ENCODE measurements at places on chromosomes 7 and 10.

GRCh38 chr10:68284062-68285001 lies 47.5 kb upstream of the HNRNPH3 start:
- DNase-seq = no peak

GRCh38 chr10:121322046-121322445 lies 276.2 kb downstream of the FGFR2 start:
- DNase-seq = no peak

- DNase-seq = no peak
These were observed 31.1 kb downstream of the NOD1 start for GRCh38 chr7:30447466-30447865.

DNA sequence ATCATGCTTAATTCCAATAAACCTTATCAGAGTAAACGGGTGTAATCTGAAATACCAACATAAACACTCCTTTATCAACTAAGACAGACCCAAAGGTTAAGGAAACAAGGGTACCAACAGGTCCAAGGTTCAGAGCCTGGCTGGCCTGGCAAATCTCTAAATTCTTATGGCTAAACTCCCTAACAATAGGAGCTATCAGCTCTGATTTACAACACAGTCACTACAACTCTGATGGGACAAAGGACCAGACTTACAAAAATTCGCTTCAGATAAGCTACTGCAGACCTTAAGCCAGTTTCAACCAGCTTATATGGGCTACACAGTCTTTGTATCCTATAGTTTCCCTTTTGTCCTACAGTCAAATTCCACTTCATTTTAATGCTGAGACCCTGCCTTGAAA lies 381.9 kb downstream of the ZWINT start:
- no peak for DNase-seq

DNA sequence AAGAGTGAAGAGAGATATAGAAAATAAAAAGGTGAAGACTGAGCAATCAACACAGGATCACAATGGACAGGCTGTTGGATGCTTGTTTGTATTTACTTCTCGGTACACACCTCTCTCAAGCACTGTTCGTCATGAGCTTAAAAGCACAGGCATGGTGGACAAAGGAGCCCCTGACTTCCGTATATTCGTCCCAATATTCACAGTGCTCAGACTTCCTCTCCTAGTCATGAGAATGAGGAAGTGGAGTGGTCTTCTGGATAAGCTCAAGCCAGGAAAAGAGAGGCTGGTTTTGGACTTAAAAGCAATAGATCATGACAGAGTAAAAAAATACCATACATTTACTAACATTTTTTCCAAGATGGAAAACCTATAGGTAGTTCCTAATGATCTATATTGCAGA lies 172.5 kb downstream of the SORCS1 start:
- DNase-seq = no peak

DNA sequence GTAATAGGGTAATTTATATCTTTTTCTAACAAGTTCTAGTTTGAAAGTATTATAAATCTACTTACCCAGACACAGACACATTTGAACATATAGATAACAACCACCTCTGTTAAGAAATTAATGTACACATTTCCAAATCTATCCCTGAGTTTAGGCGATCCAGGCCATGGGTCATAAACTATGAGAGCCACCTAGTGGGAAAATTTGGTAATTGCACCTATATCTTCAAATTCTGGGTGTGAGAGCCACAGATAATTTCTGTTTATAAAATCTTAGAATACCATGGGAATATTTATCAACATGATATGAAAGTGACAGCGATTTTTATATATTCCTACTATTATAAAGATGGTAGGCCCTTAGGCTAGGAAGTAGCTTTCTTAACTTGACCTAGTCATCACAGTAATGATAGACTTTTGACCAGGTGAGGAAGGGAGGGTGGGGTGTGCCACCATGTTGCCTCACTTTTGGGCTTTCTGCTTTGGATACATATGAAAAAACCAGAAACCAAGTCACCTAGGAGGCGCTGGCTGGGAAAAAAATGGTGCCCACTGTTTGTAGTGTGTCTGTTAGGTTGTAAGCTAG lies 8.0 kb upstream of the EPHA1 start:
- DNase-seq = no peak

DNA sequence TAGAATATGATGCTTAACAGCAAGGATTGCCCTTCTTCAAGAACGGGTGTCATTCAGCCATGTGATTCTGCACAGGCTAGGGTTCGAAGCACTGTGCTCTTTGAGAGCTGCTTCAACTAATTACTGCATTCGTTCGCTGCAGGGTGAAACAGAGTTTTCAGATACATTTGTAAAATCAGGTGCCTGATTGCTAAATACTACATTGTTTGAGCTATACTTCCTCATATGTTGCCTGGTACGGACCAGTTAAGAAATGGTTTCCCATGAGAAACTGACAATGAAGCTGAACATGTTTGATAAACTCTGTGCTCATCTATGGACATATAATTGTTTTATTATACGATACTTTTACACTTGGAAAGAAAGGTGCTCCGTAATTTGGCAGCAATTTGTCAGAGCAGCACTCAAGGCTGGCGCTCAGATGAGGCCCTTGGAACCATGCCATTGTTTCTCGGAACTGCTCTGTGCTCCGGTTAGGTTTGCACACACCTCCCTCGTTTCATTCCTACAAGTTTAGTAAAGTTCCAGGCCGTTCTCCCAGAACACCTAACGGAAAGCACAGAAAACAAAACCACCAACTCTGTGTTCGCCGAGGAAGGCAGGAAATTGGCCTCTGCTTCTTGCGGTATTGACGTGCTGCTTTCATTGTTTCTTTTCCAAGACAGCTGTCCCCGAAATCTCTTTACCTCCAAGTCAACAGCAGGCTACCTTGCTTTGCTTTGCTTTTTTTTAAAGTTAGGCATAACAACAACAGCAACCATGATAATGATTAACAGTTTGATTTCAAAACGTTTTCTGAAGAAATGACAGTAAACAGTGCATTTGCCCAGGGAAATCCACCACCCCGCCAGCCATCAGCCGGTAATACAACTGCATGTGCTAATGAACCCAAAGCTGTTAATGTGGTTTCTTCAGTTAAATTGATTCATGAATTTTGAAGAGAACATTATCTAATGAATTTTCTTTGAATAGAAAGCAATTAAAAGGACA lies 206.9 kb downstream of the EBF3 start:
- no peak for DNase-seq

DNA sequence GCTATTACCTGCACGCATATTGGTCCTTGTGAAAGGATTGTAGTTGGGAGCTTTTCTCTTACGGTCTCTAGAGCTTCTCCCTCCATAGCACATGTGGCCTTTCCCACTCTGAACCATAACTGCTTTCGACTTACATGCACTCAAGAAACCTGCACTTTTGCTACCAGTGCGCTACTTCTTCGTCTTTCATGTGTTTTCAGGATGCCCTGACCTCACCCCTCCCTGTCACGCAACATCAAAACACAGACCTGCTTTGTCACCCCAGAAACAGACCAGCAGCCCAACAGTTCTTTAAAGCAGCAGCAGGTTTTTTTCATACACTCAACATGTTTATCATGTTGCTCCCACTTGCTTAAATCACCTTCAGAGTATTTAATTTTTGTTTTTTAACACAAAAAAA lies 243.5 kb upstream of the TCF7L2 start:
- no peak for DNase-seq

DNA sequence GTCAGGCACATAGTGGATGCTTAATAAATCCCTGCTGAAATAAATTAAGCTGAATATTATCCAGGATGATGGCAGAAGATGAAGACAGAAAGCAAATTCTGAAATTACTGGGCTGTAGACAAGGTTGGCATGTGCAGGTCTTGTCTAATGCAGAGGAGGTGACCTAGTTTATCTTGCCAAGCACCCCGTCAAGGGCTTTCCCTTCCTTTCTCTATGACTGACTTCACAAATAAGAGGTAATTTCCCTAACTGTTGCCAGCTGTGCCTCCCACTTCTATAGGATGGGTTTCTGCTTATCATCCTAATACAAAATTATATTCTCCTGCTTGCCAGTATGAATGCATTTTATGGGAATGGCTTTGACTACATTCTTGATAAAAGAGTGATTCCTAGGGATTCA lies 38.0 kb downstream of the LHFPL3 start:
- no peak for DNase-seq

DNA sequence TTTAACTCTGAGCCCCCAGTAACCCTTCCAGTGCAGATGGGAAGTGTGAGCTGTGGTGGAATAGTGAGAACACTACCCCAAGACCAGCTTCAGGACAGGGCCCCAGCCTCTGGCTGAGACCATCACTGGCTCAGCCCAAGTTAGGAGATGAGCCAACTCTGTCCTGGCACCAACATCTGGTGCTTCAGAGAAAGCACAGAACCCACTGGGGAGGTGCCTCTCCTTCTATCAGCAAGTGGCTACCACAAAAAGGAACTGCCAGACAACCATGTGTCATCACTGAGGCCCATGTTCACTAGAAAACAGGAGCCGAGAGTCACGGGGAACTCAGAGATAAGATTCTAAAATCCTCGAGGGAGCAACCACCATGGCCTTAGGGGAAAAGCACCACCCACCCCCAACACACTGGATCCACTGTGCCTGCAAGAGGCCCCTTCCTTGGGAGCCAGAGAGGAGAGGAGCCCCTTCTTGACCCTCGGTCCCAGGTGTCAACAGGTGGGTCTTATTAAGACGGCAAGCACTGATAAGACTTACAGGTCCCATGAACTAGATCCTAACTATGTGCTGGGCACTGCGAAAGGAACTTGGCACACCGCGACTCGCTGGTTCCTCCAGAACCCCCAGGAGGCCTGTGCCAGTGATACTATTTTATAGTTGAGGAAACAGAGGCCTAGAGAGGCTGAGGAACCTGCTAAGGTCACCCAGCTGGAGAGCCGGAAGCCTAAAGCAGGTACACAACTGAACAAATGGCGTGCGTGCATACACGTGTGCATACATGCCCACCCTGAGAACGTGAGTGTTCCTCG lies 102.7 kb downstream of the FAM53B start:
- DNase-seq = no peak

DNA sequence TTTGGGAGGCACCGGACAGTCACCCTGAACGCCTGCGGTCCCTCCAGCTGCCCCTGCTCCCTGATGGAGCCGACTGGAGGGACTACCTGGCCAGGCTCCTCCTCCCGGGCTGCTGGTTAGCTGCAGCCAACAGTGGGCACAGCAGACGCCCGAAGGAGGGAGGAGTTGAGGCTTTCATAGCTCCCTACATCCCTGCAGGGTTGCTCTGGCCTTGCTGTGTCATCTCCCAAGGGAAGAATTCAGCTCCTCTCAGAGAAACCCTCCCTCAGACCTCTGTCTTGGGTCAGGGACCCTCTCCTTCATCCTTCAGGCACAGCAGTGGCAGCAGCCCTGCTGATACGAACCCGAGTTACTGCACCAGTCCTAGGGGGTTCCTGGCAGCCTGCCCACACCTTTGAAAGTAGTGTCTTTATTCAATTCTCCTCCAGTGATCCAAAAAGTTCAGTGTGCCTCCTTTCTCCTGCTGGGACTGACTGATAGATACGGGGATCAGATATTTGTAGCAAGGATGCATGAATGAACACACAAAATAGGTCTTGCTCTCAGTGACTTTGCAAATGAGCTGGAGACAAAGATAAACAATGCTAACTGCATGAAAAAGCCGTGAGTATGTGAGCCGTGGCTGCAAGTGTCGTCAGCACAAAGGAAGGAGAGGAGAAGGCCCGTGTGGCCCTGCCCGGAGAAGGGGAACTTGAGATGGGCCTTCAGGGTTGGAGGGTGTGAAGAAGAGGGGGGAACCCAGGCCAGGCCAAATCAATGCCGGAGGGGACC lies 136.6 kb downstream of the PRKAG2 start:
- no peak for DNase-seq

- no peak for DNase-seq
These were observed 42.2 kb upstream of the HSPB1 start for GRCh38 chr7:76260171-76260703.

- DNase-seq = no peak
These were observed 187.8 kb downstream of the GNAT3 start for GRCh38 chr7:80324032-80324431.

DNA sequence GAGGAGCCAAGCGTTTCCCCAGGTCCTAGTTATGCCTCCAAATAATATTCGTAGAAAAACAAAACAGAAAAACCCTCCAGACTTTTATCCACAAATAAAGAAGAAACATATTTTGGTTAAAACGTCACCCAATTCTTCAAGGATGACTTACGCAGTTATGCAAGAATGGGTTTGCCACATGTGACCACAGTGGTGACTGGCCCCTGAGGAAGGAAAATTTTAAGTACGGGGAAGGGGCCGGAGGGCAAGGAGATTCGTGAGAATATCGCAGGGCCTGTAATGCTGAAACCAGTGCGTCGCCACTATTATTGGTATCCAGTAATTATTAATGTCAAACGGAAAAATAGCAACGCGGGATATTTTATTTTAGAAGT lies 537 bp upstream of the MRPS24 start:
- no peak for DNase-seq

DNA sequence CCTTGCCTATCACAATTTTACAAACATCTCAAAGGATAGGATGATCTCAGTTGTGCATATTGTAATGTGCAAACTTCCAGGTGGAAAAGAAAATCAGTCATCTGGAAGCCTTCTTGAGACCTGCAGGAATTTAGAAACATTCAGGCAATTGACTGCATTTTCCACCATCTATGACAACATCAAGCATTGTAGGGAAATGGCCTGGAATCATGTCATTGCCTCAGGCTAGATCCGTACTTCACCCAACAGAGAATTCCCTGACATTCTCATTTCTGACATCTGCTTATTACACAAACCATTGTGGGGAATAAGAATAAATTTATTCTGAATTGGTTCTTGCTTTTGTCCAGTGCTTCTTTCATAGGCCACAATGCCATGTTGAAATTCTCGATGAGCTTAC lies 124.9 kb upstream of the NPVF start:
- no peak for DNase-seq
